Upper lobe of left lung (tissue), 6 donors: ENCODE measurements at places on chromosomes 5 and 9.

GRCh38 chr5:113480243-113480642, 8.0 kb downstream of the MCC start:
- no peak for DNase-seq

DNA sequence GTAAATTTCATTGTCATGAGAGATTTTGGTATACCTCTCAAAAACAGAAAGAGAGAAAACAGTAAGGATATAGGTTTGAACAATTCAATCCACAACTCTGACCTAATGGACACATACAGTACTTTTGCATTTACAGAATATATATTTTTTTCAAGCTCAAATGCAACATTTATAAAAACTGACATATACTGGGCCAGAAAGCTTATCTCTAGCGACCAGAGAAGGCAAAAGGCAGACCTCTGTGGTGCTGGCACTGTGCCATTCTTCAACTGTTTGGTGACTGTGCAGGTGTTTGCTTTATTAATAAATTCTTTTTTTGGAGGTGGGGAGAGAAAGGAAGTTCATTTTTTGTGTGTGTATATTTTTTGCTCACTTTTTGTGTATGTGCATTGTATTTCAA, 6.0 kb upstream of the PLAC8L1 start:
- DNase-seq = no peak

DNA sequence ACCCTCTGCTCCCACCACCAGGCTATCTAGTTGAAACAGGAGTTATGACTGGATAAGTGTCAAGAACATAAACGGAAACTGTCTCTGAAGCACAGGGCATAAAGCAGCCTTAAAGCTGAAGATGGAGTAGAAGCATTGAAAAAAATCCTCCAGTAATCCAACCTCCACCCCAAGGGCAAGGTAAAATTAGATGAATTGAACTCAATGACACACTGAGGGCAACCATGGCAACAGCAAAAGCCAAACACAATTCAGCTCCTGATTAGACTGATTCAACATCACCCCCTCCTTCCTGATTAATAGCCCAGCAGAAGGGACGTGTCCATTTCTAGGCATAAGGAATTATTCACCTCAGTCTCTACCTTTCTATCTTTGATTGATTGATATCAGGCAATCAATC, 183.2 kb upstream of the MAP3K1 start:
- DNase-seq = no peak

- no peak for DNase-seq
These were observed 176.8 kb upstream of the PAPPA start for GRCh38 chr9:115976781-115977180.
